ENCODE measurements at places on chromosomes 2 and 18.

GRCh38 chr2:10027660-10028330, 15.6 kb upstream of the KLF11 start:
- H3K27me3 ChIP-seq: no peaks in the 10 kb centered on the region
- H3K27ac ChIP-seq: no peak overlapping the region
- H3K36me3 ChIP-seq: no peaks in the 10 kb centered on the region

DNA sequence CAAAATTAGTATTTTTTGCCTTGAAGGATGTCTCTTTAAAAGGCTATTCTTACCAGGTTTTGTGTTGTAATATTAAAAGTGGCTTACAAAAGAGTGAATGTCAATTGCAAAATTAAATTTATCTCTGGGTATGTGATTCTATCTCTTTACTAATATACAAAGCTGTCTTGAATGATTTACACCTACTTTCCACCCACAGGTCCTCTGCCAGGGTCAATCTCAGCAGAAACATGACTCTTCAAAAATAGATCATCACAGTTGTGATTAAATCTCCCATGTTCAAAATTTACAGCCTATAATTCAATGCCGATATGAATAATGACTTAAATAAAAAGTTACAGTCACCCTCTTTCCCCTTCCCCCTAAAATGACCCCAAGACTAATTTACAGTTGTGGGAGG, 78.8 kb downstream of the SLC8A1 start:
- H3K4me1 ChIP-seq: no peaks in the 10 kb centered on the region
- DNase-seq: no peak
- no peaks in the 10 kb centered on the region for H3K27me3 ChIP-seq
- H3K36me3 ChIP-seq: no peaks in the 10 kb centered on the region
- no peak overlapping the region for H3K4me3 ChIP-seq

DNA sequence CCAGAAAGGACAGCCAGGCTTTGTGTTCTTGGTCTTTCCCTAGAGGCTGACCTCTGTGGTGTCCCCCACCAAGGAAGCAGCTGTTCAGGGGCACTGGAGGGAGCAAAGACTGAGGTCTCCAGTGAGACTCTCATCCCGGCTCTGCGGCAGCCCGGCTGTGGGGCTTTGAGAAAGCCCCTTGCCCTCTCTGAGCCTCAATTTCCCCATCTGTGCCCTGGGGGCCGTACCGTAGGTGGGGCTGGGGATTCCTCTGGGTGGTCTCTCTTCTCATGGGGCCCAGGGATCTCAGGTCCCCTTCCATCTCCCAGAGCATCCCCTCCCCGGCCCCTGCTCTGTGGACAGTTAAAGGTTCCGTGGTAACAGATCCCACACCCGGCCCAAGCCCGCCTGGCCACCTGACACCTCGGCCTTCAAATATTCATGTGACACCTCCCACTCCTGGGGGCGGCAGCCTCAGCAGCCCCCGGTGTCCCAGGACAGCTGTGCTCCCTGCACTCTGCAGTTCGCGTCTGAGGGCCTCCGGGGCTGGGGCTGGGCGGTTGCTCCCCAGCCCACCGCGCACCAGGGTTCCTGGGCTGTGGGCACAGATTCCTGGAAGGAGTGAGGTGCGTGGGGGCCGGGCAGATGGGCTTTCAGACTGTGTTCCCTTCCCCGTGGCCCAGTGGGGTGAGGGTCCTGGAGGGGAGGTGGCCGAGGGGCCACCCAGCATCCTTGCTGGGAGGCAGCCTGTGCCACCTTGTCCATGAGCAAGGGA, 15.1 kb upstream of the KLHL30 start:
- H3K4me3 ChIP-seq: no peak overlapping the region
- no peaks in the 10 kb centered on the region for H3K4me1 ChIP-seq
- no peak overlapping the region for H3K27ac ChIP-seq
- H3K27me3 ChIP-seq: no peaks in the 10 kb centered on the region
- DNase-seq: no peak

GRCh38 chr18:13241083-13241892, 22.7 kb downstream of the LDLRAD4 start:
- H3K4me1 ChIP-seq: no peaks in the 10 kb centered on the region
- no peak overlapping the region for H3K4me3 ChIP-seq
- H3K27ac ChIP-seq: no peak overlapping the region
- no peak for DNase-seq
- H3K36me3 ChIP-seq: no peaks in the 10 kb centered on the region

DNA sequence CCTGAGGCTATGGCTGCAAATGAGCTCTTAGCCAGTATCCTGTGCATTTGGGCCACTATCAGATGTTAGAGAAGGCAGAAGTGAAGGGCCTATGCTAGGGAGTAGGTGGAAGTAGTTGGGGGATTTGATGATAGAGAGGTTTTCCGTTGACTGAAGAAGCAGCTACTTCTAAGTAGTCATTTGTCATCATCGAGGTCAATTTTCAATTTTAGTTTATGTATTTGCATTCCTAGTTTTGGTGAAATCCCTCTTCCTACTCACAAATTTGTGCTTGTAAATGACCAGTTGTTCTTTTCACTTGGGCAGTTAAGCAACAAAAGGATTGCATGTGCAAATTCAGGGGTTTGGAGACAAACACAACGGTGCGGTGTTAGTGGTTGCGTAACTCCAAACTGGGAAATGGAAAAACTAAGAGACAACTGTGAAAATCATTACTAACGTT, 48.5 kb upstream of the PELI1 start:
- H3K36me3 ChIP-seq: no peaks in the 10 kb centered on the region
- DNase-seq: no peak
- no peak overlapping the region for H3K27ac ChIP-seq
- no peaks in the 10 kb centered on the region for H3K27me3 ChIP-seq
- H3K4me1 ChIP-seq: no peaks in the 10 kb centered on the region

- H3K4me3 ChIP-seq: no peak within 1 kb of the TSS
- no peaks in the 10 kb centered on the region for H3K4me1 ChIP-seq
- H3K36me3 ChIP-seq: no peaks in the 10 kb centered on the region
- H3K27me3 ChIP-seq: no peaks in the 10 kb centered on the region
- DNase-seq: no peak
- no peak within 1 kb of the TSS for H3K27ac ChIP-seq
Observed at GRCh38 chr2:209771474-209772289, at the start of gene UNC80. Gene UNC80, plus strand, starts transcription at chr2:209771832. Its CDS starts 241 bp downstream, at chr2:209772073.

DNA sequence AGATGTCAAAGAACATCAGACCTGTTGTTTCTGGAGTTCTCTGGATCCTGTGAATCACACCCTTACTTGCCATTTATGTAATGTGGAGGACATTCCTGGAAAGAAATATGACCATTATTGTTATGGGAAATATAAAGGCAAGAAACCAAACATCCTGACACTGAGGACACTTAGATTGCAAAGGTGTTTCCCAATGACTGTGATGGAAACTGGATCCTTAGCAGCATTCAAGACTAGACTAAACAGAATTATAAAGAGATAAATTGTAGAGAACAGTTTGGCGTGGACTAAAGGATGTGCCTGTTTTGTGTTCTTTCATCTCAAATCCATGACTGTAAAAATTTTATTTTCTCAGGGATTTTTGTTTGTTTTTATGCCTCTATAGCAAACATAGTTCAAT, 347.7 kb upstream of the SLC14A2 start:
- no peak overlapping the region for H3K27ac ChIP-seq
- no peak overlapping the region for H3K4me3 ChIP-seq
- H3K27me3 ChIP-seq: no peaks in the 10 kb centered on the region
- no peaks in the 10 kb centered on the region for H3K4me1 ChIP-seq
- no peaks in the 10 kb centered on the region for H3K36me3 ChIP-seq
- DNase-seq: no peak

- no peaks in the 10 kb centered on the region for H3K4me1 ChIP-seq
- no peak overlapping the region for H3K27ac ChIP-seq
- DNase-seq: no peak
- no peaks in the 10 kb centered on the region for H3K36me3 ChIP-seq
Observed at GRCh38 chr2:181741756-181742155, 61.4 kb upstream of the NEUROD1 start.

- H3K36me3 ChIP-seq: no peaks in the 10 kb centered on the region
- H3K4me1 ChIP-seq: no peaks in the 10 kb centered on the region
- no peak overlapping the region for H3K27ac ChIP-seq
Observed at GRCh38 chr2:186879312-186879711, 30.3 kb upstream of the ZSWIM2 start.

- H3K27me3 ChIP-seq: no peaks in the 10 kb centered on the region
- no peaks in the 10 kb centered on the region for H3K36me3 ChIP-seq
- no peak overlapping the region for H3K4me3 ChIP-seq
- H3K4me1 ChIP-seq: no peaks in the 10 kb centered on the region
- H3K27ac ChIP-seq: no peak overlapping the region
Observed at GRCh38 chr18:76937597-76937996, 115.2 kb downstream of the ZNF236 start.
